ENCODE measurements at places on chromosomes 12 and 14.
A peak's percentile ranks its signal among the peaks of the same experiment; 100 is the strongest.

DNA sequence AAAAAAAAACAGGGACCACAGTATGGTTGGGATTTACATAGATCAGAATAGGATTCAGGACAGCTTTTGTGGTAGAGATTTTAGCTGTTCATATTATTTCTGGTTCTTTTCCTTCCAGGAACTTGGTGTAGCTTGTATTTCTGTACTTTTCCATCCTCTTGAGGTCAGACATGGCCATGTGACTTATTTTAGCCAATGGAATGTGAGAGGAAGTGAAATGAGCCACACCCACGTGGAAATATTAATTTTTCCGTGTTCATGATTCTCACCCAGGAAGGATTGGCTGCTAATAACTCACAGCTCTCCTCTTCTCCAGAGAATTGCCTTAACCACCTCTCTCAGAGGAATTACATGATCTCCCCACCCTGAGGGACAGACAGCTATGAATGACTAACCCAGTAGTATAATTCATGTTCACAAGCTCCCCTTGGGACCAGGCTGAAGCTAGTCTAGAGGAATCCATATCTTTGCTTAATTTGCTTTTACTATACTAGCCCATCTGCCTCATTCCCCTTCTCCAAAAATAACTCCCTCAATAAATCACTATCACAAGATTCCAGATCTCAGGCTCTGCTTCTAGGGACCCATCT, 340.4 kb downstream of the NUAK1 start:
- DNase-seq, result no peak

DNA sequence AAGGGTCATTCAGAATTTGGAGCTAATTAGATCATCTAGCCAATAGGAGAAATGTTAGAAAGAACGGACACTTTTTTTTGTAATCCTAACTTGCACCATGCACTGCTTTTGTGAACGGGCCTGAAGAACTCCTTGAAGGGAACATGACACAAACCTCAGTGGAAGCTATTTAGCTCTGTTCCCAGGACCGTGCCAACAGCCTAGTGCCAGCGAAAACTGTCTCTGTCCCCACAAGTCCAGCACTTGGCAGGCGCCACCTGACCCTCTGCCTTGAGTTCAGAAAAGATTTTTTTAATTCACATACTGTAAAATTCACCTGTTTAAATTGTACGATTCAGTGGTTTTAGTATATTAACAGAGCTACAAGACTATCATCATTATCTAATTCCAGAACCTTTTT, 31.3 kb upstream of the KCNA5 start:
- DNase-seq, result no peak

DNA sequence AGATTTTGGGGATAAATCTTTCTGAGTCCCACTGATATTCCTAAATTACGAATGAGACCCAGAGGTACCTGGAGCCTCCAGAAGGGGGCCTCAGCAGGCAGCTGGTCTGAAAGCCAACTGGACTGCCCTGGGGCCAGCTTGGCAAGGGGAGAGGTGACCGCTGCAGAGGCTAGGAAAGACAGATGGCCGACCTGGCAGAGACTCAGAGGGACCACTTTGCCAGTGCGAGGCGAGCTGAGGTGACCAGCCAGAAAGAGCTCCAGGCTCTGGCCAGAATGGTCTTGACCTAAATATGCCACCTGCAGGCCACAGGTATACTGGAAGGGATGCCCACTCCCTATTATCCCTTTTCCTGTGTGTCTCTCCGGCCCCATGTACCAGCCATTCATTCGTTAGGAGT, 256.8 kb upstream of the GARIN6 start:
- DNase-seq, result no peak

- DNase-seq, result no peak
Observed at GRCh38 chr12:5963515-5963914, 18.5 kb upstream of the ANO2 start.

- no peak for DNase-seq
Observed at GRCh38 chr12:93460003-93460402, 7.3 kb upstream of the MRPL42 start.

- no peak for DNase-seq
Observed at GRCh38 chr14:88793259-88793625, 489 bp upstream of the EML5 start.

GRCh38 chr12:74732826-74733225, 195.2 kb downstream of the ATXN7L3B start:
- no peak for DNase-seq

- DNase-seq, result no peak
Observed at GRCh38 chr14:104601786-104602185, 2.8 kb downstream of the TMEM179 start.

DNA sequence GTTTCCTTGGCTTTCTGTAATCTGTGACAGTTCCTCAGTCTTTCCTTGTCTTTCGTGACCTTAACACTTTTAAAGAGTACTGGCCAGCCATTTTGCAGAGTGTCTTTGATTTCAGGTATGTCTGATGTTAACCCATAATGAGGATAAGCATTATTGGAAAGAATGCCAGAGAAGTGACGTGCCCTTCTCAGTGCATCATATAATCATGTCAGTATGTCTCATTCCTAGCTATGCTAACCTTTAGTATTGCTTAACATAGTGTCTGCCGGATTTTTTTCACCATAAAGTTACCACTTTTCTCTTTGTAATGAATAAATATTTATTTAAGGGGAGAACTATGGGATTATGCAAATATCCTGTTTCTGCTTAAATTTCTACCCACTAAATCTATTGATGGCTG, 28.5 kb downstream of the RERG start:
- no peak for DNase-seq

GRCh38 chr14:73788317-73788598, 63.4 kb upstream of the PTGR2 start:
- DNase-seq, result no peak

- no peak for DNase-seq
Observed at GRCh38 chr12:127191129-127191528, 1075.8 kb upstream of the TMEM132C start.

- no peak for DNase-seq
Observed at GRCh38 chr12:11793921-11794710, 144.6 kb downstream of the ETV6 start.

DNA sequence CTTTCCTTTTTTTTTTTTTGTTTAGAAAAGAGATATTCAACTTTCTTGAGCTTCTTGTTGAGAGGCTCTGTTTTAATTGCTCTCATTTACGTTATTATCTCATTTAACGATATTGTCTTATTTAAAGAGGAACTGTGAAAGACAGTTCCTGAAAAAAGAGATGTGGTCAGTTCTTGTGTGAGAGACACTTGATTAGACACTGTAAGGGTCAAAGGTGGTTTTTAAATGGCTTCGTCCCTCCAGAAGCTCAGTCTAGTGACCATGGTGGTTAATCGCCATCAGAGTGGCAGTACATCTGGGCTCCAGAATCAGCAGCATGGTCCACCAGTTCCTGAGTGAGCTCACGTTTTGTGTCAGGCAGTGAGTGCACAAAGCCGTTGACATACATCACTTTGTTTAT, 57.9 kb upstream of the KCNA5 start:
- no peak for DNase-seq

GRCh38 chr12:22532317-22532716, 12.0 kb downstream of the C2CD5 start:
- DNase-seq, result no peak

GRCh38 chr12:101777978-101778377, 38.7 kb upstream of the SYCP3 start:
- no peak for DNase-seq

GRCh38 chr12:38783304-38783703, 122.1 kb downstream of the CPNE8 start:
- DNase-seq, result no peak

- no peak for DNase-seq
Observed at GRCh38 chr12:101379149-101379548, 28.4 kb downstream of the ARL1 start.

DNA sequence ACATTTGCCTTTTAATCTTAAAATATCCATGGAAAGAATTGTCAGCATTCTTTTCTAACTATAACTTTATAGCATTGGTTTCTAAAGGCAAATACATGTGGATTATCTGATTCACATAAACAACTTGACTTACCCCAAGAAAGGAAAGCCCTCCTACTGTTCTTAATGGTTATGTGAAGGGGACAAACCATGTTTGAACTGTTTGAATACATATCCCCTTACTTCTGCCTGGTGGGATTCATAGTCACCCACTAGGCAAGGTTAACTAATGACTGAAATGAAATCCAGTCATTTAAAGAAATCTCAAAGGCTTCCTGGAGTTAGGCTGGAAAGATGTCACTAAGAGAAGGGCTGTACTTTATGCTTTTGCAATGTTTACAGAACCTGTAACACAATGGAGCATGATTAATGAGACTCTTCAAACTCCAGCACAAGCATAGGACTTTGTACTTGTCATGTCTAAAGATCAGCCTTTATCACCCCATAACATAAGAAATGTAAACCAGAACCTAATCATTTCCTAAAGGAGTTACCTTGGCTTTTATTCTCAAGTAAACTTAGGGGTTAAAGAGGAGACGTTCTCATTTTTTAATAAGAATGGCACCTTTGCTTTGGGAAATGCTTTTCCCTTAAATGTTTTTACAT, 10.2 kb upstream of the FLRT2 start:
- no peak for DNase-seq

- no peak for DNase-seq
Observed at GRCh38 chr14:64561631-64562030, 11.9 kb downstream of the PPP1R36 start.

DNA sequence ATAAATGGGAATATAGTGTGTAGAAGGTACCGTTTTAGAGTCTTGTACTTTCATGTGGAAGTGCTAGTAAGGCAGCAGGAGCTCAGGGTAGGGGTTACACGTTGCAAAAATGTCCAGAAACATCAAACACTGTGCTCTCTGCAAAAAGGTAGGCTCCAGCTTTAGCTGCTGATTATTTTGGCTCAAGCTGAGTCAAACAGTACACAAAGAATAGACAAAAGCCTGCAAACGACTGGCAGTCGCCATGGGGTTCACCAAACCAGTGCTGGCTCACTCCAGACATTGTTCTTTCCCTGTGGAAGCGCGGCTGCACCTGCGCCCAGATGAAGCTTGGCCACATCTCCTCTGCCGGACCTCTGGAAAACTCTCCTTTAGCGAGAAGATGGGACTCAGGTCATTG, 45.3 kb upstream of the NAA30 start:
- DNase-seq, result no peak

DNA sequence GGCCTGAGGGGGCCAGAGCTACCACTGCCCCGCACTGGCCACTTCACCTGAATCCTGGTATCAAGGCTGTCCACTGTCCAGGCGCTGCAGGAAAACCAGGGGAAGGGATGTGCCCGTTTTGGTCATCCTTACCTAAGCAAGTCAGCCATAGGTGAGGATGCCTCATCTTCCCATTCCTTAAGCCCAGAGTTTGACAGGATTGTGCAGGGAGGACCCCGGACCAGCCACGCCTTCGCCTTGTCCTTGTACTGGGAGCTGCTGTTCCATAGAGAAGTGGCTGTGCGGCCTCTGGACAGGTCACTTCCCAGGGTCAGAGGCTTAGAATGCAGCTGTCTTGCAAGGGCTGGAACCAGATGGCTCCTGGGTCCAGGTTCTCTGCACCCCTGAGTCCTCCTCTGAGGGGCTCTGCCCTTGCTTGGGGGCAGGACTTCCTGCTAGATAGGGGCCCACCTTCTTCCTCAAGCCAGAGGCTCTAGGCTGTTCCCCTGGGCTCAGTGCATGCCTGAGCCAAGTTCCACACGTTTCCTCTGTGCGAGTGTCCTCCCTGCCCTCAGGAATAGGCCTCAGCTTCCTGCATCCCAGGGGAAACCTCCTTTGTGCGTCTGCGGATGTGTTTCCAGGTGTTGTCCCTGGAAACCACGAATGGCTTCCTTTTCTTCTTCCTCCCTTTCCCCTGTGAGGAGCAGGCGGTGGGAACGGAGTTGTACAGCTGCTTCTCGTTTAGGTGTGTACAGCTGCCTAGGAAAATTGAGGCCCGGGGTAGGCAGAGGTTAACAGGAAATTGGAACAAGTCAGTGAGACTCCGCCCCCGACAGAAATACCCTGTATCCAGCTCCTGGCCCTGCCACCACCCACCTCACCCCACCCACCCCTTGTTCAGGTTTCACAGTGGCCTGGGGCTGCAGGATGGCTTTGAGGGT, 54.3 kb upstream of the RIN3 start:
- no peak for DNase-seq

DNA sequence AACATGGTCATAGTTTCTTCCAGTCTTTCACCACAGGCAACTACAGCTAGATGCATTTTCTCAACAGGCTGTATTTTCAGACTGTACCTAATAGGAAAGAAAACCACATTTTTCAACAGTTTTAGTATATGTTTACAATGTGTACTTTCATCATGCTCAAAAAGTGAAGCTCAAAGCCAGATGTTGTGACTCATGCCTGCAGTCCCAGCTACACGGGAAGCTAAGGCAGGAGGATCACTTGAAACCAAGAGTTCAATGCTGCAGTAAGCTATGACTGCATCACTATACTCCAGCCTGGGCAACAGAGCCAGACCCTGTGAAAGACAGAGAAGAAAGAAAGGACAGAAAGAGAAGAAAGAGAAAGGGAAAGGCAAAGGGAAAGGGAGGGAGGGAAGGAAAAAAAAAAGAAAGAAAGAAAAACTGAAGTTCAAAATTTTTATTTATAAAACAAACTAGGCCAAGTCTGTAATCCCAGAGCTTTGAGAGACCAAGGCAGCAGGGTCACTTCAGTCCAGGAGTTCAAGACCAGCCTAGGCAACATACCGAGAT, 25.5 kb downstream of the GXYLT1 start:
- no peak for DNase-seq

GRCh38 chr14:82855912-82856391, 1322.3 kb upstream of the SEL1L start:
- DNase-seq, result peak; percentile 16

- no peak for DNase-seq
Observed at GRCh38 chr14:104494483-104494882, 85.1 kb upstream of the C14orf180 start.

Data from NCI-H1436 (cell line).